ENCODE measurements at places on chromosomes 5 and 9.

- DNase-seq, result no peak
Observed at GRCh38 chr9:34985311-34985899, 4.1 kb upstream of the DNAJB5 start.

GRCh38 chr5:14679595-14679994 is 15.1 kb downstream of the OTULIN start:
- no peak for DNase-seq

GRCh38 chr9:76761448-76761847 is 2.8 kb upstream of the PCA3 start:
- no peak for DNase-seq

- no peak for DNase-seq
Observed at GRCh38 chr5:160694896-160695295, 157.1 kb downstream of the ATP10B start.

DNA sequence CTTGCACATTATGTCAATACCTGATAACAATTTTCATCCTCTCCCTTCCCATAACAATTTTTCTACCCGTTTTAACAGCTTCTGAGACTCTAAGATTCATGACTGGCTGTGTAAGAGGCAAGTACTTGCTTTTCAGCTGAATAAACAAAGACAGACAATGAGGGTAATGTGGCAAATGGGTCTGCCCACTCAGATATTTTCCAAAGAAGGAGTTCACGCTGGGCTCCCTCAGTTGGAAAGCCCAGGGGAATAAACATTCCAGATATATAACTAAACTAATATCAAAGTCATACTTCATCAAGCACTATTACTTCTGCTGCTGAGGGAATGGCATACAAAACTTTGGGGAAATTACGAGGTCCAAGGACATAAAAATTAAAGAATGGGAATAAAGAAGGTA is 24.4 kb downstream of the MEGF9 start:
- DNase-seq, result no peak

DNA sequence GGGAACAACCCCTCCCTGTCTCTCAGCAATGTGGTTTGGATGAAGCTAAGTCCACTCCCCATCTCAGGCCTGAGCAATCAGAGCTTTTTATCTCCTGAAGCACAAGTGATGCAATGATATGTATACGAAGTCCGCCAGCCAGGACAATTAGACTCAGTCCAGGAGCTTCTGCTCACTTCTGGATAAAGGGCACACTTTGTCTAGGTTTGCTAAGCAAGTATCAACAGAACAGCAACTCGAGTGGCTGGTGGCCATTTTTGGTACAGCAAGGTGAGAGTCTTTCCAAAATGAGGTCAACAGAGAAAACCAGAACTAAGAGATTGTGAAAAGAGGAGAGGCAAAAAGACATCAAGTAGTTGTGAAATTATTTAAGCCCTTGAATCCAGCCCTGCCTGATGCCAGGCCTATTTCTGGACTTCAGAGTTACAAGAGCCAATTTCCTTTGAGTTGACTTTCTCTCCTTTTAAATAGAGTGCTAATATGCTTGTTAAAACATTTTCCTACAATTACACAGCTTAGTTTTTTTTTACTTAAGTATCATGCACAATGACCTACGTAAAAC is 8.2 kb downstream of the NDUFA8 start:
- no peak for DNase-seq

DNA sequence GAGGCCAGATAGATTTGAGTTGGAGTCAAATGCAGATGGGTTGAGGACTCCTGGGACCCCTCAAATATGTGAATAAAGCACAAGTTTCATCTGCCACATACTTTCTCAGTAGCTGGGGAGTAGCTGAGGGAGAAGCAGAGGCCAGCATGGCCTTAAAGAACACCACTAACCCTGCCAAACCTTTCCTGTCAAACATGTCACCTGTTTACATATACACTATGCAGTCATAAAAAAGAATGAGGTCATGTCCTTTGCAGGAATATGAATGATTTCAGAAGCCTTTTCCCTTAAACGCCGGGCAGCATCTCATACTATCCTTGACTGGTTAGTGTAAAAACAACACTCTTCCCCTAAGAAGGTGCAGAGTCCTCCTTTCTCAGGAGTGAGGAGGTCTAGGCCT is 25.2 kb upstream of the HSD17B4 start:
- no peak for DNase-seq

DNA sequence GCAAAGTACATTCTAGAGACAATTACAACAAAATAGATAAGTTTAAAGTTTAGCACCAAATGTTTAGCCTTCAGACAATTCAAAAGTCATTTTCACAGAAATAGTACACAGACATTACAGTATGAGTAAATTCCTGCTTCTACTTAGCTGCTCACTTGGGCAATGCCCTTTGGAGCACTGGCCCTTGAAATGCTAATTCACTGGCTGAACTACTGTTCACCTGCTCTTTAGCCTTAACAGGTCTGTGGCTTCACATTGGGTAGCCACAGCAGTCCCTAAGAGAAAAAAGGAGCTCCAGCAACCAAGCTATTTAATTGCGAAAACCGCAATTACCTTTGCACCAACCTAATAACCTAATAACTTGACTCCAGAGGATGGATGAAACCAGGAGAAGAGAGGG is 916.2 kb upstream of the DMAC1 start:
- DNase-seq, result no peak

DNA sequence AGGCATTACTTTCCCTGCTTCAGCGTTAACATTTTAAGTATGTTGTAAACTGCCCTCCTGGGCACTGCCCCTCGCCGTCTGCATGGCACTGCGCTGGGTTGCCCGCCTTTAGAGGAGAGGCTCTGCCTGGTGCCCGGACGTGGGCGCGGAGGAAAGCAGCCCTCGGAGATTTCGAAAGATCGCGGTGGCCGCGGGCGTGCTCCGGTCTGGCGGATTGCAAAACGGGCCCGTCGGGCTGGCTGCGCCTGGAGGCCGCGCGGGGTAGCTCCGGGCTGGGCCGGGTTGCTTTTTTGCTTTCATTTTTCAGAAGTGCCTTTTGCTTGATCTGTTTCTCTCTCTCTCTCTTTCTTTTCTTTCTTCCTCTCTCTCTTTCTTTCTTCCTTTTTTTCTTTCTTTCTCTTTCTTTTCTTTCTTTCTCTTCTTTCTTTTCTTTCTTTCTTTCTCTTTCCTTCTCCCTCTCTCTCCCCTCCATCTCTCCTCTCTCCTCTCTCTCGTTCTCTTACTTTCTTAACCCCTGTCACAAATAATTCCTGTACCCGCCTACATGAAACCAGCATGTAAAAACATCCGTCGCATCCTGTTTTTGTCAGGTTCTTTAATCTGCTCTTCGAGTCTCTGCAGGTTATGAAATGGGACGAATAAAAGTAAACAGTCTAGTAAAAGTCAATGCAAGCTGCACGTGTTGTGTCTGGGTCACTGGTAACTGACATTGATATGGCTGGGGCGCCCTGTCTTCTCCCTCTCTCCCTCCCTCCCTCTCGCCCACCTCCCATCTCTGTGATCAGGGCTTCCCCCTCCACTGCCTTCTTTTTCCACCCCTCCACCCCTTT is 1.7 kb downstream of the FST start:
- peak; percentile 71 for DNase-seq

DNA sequence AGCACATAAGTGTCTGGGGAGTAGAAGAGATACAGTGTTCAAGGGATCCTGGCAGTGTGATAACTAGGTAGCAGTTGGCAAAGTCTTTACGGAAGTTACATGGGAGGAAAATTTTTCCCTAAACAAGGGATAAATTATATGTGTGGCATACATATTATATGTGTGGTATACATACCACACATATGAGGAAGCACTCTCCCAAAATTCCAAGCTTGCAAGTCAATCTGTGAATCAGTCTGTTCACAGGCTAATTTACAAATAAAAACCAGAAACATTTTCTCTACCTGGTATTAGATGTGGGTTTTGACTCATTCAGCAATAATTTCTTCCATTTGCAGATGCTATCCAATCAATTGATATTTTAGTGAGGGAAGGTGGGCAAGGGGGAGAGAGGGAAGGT is 110.0 kb downstream of the ISOC1 start:
- no peak for DNase-seq

DNA sequence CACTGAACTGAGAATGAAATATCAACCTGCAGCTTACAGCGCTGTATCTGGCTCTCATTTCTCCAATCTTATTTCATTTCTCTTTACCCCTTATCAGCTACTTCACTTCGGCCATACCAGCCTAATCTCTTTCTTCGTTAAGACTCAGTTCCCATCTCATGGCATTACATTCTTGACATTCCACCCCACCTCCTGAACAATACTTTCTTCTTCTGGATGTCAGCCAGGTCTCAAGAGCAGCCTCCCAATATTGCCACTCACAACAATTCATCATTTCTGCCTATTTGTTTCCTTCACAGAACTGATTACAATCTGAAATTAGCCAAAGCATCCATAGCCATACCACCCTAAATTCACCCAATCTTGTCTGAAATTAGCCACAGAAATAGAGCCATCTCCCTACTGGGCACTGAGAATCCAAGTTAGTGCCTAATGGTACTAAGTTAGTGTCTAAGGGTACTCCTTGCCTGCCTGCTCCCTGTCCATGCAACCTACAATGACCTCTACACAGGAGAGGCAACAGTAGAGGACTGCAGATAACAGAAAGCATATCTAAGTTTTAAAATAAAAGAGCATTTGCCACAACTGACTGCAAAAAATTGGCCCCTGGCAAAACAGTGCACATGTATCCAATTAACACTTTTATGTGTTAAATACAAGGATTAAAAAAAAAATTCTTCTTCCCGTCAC is 35.2 kb downstream of the SETX start:
- DNase-seq, result no peak

GRCh38 chr5:142396436-142397038 is 71.7 kb upstream of the SPRY4 start:
- DNase-seq, result no peak

- no peak for DNase-seq
Observed at GRCh38 chr9:437066-437465, 222.4 kb downstream of the DOCK8 start.

DNA sequence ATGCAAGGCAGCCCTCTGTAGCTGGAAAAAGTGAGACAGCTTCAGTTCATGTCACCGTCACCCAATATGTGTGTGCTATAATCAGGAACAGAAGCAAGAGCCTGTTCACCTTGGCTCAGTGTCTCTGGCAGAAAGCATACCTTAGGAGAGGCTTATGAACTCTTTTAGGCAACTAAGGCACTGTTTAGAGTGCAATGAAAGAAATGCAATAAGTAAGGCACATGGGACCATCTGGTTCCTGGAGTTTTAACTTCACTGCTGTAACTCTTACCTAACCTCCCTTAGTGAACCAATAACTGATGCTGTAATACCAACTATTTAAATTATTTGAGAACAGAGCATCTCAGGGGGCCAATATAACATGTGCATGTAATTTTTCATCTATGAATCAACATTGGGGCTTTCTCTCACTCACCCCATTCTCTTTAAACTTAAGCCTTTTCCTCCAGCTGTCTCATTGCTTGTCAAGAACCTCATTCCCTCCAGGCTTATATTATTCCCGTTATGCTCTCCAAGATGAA is 32.4 kb downstream of the C9 start:
- DNase-seq, result no peak

- DNase-seq, result no peak
Observed at GRCh38 chr5:168995024-168995423, 305.9 kb downstream of the SLIT3 start.

DNA sequence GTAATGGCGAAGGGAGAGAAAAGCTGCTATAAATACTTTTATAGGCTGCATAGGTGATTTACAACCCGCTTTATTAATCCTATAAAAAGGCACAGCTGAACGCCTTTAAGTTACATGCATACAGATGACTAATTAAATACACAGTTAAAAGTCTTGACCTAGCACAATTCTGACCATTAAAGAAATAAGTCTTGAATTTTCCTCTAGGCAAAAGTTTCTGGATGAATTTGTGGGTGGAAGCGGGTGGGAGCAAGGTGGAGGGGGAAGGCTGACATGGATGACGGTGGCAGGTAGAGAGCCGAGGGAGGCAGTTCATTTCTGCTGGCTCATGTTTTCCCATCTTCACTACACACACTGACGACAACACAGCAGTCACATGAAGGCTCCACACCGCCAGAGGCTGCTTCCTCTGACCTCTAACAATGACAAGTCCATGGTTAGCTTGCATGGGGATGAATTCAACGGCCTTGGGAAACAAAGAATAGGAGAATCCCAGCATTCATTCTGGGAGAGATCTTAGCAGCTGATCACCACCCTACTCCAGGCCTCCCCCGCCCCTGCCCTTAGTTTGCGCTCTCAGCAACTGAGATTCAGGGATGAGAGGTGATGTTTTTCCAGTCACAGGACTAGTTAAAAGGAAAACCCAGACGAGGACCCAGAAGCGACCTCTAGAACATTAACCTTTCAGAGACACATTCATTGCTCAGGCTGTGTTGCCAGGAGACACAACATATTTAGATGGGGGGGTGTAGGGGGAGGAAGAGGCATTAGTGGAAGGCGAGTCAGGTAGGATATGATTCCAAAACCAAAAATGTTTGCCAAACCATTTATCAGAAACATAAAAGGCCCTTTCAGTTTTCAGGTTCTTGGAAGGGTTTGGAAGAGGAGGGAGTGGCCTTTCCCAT is 329.3 kb downstream of the PIK3R1 start:
- no peak for DNase-seq

DNA sequence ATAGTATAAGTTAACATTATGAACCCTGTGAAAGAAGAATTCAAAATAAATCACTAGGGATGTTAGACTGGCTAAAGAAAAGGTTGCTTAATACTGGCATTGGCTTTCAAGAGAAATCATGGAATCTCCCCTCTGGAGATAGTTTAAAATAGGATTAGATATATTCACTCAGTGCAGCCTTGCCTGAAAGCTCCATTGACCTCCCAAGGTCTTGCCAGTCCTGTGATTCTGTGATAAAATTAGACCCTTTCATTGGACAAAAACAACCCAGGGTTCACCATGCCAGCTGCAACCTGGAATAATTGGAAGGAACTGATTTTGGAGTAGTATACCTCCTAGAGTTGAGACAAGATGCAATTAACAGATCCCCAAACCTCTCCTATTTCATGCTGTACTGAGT is 588.1 kb upstream of the MEF2C start:
- DNase-seq, result no peak

DNA sequence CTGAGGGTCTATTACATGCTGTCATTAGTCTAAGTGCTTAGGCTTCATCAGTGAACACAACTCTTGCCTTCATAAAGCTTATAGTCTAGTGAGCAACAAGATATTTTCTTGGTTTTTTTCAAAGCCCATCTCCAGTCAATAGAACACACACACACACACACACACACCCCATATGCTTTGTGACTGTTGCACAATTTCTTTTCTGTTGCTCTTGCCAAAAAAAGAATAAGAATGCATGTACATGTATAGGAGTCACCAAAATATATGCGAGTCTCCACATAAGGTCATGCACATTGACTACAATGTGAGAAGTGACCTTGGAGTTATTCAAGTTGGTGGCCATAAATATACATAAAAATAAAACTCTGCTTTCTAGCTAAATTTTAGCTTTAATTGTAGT is 351.5 kb upstream of the TLE4 start:
- DNase-seq, result no peak

- no peak for DNase-seq
Observed at GRCh38 chr5:137896560-137896959, 7.3 kb downstream of the PKD2L2 start.
